ENCODE measurements at places on chromosomes 1 and 21.

GRCh38 chr1:69858534-69858933, 290.8 kb downstream of the LRRC7 start:
- no peak for DNase-seq

- DNase-seq: no peak
Observed at GRCh38 chr1:69436151-69436550, 131.6 kb upstream of the LRRC7 start.

- no peak for DNase-seq
Observed at GRCh38 chr1:114286960-114287359, 133.3 kb upstream of the SYT6 start.

DNA sequence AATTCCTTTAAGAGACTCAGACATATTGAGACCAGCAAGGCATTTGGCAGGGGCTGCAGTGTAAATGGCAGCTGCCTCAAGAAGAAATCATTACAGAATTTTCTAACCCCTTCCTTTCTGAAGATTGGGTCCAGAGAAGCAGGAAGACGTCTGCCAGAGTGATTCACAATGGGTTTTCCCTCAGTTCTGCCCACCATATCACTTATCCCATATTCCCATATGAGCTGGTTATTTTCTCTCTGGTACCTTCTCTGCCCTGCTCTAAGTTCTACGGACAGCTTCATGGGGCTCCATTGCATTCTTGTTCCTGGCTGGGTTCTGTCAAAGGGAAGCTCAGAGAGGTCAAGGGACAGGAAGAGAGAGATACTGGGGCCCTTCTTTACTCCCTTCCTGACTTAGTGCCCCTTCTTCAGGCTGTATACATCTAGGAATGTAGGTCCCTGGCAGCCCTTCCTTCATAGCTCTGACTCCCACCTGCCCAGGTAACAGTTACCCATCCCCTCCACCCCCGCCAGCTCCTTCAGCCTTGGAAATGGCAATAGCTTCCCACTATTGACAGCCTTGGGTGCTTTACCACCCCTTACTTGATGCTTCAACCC, 420.6 kb upstream of the DAB1 start:
- DNase-seq: no peak

DNA sequence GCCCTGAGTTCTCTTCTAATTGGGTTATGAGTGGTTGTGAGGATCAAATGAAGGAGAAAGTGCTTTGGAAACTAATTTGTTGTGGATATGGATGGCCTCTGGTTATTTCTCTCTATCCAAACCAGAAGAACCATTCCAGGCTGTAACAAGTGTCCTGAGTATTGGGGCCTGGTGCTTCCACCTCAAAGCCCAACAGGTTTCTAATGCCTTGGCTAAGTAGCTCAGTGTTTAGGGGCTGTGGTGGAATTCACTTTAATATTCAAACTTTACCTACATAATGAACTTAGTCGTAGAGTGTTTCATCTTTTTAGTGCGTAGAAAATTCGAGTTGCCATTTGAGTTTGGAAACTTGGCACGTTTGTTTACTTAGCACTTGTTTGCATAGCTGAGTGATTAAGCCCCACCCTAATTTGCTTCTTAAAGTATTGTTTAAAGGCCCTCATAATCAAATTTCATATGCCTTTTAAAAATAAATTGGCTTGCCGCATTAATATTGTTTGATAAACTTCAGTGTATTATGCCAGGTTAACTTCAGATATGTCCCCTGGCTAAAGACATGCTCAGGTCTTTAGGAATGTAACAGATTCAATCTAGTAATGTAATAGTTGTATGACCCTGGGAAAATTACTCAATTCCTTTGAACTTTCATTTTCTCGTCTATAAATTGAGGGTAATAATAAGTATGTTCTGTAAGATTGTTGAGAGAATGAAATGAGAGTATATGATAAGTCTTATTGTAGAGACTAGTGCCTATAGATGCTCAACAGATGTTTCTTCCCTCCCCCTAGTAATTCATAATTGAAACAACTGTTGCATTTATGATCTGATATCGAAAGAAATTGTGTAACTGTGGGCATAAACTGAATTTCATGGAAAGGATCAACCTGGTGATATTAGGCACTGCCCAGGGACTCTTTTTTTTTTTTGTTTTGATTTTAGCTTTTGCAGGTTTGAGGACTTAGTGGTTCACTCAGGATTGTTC, 1.6 kb downstream of the AGO4 start:
- DNase-seq: no peak

GRCh38 chr1:36096500-36097432, 8.1 kb downstream of the ADPRS start:
- DNase-seq: peak; percentile 73

- no peak for DNase-seq
Observed at GRCh38 chr1:1199141-1199960, 7.0 kb downstream of the TNFRSF18 start.

DNA sequence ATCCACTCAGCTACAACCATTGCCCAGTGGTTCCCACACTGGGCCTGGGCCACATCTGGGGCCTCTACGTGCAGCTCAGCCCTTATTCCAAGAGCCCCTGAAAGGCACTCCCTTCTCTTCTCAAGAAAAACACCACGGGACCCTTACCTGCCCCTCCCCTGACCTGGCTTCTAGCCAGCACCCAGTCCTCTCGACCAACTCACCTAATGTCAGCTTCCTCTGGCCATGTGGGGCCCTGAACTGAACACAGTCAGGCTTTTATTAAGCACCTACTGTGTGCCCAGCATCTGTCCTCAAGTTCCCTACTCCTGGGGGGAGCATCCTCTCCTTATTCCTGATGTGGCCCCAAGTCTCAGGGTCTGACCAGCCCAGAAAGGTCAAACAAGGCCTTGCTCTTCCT, 208.4 kb downstream of the MATN1 start:
- DNase-seq: no peak

DNA sequence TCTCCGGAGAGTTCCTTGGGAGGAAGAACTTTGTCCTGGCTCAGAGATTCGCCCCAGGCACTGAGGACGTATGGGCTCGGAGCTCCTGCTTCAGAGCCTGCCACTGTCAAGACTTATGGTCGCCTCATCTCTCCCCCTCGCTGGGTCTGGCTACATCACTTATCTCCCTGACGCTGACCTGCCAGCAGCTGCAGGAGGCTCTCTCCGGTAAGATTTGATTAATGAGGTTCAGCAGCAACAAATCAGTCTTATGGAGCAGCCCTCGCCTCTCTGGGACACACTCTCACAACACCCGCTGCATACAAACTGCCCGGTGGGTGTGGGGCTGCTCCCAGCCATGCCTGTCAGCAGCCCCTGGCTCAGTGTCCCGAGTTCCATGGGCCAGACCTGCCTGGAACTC, 297.8 kb downstream of the RRAGC start:
- peak; percentile 42 for DNase-seq

GRCh38 chr1:40630488-40631223, 34.8 kb downstream of the RIMS3 start:
- peak; percentile 82 for DNase-seq

GRCh38 chr1:208837242-208837641, 593.1 kb upstream of the PLXNA2 start:
- no peak for DNase-seq

DNA sequence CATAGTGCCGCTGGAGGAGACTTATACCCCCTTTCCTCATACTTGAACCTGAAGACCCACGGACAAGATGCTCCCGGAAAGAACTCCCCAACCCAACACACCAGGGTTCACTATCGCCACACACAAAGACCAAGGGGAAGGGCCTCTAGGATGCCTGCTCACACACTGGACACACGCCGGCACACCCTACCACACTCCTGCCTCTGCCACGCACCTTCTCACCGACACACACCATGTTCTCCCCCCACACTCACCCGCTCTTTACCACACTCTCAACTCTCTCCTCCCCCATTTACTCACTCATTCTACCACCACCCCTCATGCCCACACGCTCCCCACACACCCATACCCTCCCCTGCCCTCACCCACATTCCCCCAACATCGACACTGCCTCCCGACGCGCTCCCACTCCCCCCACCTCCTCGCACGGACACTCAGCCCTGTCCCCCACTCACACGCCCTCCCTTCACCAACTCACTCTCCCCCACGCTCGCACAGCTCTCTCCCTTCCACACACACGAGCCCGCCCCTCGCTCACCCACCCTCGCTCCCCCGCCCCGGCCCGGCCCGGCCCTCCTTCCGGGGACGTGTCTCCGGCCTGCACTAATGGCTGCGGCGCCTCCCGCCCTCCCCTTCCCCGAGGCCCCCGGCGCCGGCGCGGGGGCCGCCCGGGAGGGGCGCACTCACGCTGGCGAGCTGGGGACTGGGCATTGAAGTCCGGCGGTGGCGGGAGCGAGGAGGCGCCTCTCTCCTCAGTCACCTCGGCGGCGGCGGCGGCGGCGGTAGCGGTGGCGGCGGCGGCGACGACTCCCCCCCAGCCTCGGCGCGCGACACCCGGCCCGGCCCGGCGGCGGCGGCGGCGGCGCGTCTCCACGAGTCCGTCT, 626 bp downstream of the PTP4A2 start:
- DNase-seq: peak; percentile 63

DNA sequence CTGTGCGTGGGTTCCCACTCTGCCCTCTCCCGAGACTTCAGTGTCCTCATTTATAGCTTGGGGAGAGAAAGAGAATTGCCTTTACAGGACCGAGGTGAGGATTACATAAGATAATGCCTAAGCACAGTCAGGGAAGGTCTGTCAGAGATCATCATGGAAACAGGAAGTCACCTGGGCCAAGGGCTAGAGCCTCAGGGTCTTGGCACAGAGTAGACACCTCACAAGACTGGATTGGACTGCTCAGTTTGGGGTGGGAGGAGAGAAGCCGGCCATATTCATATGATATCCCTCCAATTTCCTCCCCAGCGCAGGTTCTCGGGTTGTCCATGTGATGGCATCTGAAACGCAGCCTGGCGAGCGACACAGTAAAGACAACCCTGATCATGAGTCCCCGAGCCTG, 3.8 kb downstream of the CNR2 start:
- DNase-seq: no peak

DNA sequence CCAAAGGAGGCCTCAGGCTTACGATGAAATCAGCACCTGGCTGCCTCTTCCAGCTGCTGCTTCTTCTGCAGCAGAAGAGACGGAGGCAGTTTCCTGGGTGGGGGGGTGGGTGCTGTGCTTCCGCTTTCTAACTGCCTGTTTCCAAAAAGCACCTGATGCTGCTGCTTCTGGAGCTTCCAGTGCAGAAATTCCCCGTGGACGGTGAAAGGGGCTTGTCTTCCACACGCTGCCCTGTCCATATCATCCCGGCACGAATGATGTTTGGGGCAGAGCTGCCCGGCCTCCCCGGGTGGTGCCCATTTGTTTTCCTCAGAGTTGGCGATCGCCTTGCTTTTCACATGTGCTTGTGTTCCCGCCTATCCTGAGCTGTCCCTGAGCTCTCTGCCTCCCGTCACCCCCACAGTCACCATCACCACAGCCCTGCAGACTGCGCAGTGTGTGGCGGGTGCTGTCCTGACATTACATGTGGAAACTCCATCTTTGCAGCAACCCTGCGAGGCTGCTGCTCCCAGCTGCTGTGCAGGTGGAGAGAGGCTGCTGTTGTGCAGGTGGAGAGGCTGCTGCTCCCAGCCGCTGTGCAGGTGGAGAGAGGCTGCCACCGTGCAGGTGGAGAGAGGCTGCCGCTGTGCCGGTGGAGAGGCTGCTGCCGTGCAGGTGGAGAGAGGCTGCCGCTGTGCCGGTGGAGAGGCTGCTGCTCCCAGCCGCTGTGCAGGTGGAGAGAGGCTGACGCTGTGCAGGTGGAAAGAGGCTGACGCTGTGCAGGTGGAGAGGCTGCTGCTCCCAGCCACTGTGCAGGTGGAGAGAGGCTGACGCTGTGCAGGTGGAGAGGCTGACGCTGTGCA, 1.8 kb downstream of the TTLL10 start:
- no peak for DNase-seq

DNA sequence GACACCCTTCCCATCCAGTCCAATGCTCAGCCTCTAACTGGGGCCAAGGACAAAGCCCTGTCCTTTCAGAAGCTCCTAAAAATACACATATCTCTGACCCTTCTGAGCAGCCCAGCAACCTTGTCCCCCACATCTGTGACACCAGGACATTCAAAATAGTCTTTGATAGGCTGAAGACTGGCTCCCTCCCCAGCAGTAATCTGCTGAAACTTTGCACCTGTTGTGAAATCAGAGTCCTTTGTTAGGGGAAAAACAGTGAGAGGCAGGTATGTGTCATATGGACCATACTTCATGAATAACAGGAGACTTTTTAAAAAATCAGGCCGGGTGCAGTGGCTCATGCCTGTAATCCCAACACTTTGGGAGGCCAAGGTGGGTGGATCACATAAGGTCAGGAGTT, 82.4 kb upstream of the VAMP3 start:
- DNase-seq: no peak

DNA sequence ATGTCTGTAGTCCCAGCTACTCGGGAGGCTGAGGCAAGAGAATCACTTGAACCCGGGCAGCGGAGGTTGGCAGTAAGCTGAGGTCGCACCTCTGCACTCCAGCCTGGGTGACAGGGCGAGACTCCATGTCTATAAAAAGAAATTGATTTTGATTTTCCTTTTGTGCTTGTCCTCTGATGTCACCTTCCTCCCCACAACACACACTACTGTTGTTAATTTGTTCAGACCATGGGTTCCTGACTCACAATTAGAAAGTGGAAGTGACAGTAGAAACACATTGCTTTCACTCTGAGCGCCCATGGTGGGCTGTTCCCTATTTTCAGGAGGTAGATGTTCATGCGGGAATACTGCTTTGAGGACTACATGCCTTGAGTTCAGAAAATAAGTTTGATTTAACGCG, 165.5 kb upstream of the KCNJ6 start:
- DNase-seq: no peak

- no peak for DNase-seq
Observed at GRCh38 chr1:214648801-214649200, 45.8 kb downstream of the CENPF start.

- no peak for DNase-seq
Observed at GRCh38 chr1:238345837-238346236, 455.1 kb upstream of the ZP4 start.

DNA sequence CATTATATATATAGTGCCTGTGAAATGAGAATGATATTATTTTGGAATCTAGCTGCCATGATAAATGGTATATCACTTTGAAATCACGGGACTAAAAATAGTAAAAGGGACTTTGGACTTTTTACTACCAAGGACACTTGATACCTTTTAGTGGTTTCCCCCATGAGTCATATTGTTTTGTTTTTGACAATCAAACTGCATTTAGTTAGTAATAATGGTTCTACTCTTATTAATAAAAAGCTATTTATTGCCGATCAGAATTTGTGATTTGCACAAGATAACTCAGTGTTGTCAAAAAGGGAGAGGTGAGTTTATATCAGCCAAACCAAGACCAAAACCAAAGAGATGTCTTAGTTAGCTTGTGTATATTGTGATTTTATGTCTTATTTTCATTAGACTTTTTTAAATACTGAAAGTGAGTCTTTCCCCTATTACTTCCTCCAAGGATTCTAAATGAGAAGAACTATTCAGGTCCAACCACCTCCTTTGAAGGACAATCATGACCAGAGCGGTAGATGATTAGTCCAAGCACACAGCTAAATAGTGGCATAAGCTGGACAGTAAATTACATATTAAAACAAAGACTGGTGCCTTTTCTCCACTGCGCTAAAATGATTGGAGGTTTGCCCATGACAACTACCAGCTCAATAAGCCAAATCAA, 281.7 kb upstream of the ESRRG start:
- no peak for DNase-seq
